RPMI8226 (cell line): ENCODE measurements at places on chromosomes 16 and 17.

DNA sequence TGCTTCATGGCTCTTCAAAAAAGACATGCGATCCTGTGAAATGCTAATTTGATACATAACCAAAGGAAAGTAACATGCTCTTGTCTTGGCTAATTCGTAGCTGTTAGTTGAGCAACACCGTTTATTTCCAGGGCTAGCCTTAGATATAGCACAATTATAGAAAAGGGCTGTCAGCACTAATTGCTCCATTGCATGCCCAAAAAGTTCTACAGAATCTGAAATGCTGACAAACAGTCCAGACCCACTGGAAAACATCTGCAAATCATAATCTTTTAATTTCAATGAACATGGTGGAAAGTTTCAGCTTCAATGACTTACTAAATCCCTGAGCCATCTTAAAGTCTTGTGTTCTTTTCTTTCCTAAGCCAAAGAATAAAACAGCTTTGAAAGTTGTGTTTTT lies 42.9 kb upstream of the NUDT7 start:
- DNase-seq: no peak

DNA sequence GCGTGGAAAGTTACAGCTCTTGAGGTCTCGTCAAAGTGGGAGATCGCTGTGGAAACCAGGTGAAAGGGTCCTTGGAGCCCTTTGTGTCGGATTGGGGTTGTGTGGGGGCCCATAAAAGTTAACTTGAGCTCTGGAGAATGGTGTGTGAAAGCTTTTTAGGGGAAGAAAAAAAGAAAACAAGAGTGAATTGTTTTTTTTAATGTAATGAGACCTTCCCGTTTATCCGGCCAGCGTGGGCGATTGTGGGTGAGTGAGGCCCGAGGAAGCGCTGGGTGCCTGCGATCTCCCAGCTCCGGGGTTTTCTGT lies 150.6 kb downstream of the MSI2 start:
- DNase-seq: no peak

DNA sequence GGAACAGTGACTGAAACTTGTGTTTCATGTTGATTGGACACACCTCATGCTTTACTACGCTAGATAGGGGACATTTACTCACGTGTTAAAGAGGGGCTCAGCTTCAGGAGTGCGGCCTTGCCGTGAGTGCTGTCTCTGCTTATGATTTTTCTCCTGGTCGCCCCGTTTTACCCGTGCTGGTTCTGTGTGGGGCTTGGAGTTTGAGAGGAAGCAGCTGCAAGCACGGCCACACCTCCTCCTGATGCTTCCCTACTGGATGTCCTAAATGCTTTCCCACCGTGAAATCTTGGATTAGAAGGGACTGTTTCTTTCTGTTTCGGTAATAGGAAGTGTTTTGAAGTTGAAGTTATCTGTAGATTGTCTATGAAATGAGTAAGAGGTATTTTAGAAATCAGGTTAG lies 54.0 kb upstream of the ZNF750 start:
- DNase-seq: no peak

GRCh38 chr17:51778842-51779241 lies 379.7 kb downstream of the CA10 start:
- DNase-seq: no peak

DNA sequence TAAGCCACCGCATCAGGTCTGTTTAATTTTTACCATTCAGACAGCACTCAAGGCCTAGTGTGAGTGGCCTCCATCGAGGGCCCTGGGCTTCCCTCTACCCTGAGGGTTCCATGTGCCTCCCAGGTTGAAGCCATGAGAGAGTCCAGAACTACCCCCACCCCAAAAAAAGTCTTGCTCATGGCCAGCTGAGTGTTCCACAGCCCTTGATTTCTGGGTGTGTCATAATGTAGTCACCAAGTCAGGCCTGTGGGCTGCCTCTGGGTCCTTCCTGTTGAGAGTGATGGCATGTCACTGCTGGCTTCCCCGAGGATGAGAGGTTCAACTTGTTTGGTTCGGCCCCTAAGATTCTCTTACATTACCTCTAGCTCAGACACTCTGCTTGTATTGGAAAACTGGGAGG lies 100.6 kb downstream of the PITPNC1 start:
- DNase-seq: no peak

GRCh38 chr17:2062571-2063183 lies 7.8 kb downstream of the HIC1 start:
- no peak for DNase-seq

- DNase-seq: no peak
Observed at GRCh38 chr16:86931410-86931941, 353.1 kb downstream of the FOXL1 start.

GRCh38 chr17:65888649-65889048 lies 303.3 kb downstream of the CEP112 start:
- DNase-seq: no peak

GRCh38 chr17:6435968-6436367 lies 1.0 kb upstream of the AIPL1 start:
- peak; percentile 62 for DNase-seq

GRCh38 chr16:67432506-67432890 lies 1.6 kb downstream of the HSD11B2 start:
- DNase-seq: no peak

- no peak for DNase-seq
Observed at GRCh38 chr17:40130352-40131042, 8.7 kb downstream of the MSL1 start.

GRCh38 chr17:70230850-70231640 lies 61.7 kb downstream of the KCNJ2 start:
- DNase-seq: no peak

GRCh38 chr17:62085511-62086408 lies 20.7 kb upstream of the MED13 start:
- DNase-seq: no peak

- no peak for DNase-seq
Observed at GRCh38 chr17:8955021-8955959, 10.2 kb downstream of the PIK3R5 start.

- peak; percentile 74 for DNase-seq
Observed at GRCh38 chr17:41505809-41506767, 676 bp upstream of the KRT13 start.

DNA sequence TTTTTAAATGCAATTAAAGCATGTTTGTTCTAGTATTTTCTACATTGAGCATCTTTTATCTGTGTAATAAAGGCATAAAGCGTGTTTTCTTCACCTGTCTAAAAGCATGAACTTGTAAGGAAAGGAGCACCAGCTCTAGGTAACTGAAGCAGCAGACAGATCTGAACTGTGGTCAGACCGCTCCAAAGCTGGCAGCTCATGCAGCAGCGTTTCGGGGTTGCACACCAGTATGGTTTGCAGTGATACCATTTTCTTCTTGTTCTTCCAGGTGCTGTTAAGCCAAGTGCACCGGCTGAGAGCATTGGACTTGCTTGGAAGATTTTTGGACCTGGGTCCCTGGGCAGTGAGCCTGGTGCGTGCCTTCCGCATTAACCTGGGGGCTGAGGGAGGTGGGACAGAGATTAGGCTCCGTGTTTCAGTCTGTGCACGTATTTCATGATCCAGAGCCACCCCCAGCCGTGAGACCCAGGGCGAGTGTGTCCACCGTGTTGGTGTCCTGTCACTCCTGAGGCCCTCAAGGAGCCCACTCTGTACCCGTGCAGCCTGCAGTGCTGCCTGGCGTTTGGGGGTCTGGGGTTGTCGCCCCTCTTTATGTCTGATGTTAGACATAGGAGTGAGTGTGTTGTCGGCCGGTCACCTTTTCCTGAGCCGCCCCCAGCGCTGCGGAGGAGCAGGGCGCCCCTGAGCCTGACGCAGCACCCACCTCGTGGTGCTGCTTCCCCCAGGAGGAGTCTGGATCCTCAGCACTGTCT lies 136.3 kb upstream of the CHMP6 start:
- DNase-seq: no peak

DNA sequence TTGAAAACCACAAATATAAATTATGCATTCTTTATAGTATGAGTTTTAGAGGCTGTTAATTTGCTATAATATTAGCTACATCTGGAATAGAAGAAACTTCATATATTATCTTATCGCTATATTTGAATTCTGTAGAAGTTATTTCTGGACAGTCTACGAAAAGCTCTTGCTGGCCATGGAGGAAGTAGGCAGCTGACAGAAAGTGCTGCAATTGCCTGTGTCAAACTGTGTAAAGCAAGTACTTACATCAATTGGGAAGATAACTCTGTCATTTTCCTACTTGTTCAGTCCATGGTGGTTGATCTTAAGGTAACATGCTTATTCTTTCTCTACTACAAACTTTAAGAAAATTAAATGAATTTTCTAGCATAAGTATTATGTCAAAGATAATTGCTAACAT lies 96.8 kb downstream of the OMG start:
- no peak for DNase-seq

DNA sequence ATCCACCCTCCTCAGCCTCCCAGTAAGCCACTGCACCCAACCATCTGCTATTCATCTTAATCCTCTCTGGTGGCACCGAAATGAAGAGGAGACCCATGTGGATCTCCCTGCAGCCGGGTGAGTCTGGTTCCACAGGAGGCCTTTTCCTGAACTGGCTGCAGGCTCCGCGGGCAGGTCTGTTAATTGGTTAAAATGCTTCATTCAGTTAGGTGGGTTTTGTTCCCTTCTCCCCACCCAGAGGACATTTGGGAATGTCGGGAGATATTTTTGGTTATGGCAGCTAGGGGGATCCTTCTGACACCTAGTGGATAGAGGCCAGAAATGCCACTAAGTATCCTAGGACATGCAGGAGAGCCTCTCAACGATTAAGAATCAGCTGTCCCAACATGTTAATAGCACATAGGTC lies 16.7 kb downstream of the C16orf54 start:
- DNase-seq: peak; percentile 30
